ENCODE measurements at places on chromosomes 6 and 20. TPM values are rescaled to one million over a fixed set of nuclear protein-coding genes. Genes with fewer than 3 reads are reported as not detected.

GRCh38 chr6:168683621-168684020 lies 242.6 kb downstream of the SMOC2 start:
- no peak for DNase-seq

DNA sequence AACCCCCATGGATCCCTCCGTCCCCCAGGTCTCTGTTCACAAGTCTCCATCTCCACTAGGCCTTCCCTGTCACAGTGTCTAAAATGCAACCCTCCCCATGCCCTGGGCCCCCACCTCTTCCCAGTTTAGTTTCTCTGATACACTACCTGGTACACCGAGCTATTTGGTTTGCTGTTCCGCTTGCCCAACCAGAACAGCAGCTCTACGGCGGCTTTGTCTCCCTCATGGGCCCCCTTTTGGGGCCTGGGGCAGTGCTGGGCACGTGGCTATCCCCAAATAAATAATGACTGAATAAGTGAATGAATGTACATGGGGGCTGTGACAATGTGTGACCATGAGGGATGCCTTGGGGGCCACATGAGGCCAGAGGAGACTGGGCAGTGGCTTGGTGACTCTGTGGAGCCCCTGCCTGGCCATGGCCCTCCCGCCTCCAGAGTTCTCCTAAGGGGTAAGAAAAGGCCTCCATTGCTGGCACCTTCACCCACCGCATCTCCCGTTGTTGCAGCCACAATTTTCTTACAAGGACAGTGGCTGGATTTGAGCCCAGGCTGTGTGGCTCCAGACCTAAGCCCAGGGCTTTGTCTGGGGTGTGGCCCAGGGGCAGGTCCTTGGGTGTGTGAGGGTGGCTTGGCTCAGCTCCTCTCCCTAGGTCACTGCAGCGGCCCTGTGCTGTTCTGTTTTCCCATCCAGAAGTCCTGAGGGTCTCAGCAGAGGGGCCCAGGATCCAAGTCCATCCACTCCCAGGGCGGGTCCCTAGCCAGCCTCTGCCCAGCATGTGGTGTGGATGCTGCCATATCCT lies 408.5 kb upstream of the SULF2 start:
- no peak for DNase-seq

- no peak for DNase-seq
These were observed 38.2 kb downstream of the ZBTB46 start for GRCh38 chr20:63792866-63793265.

- DNase-seq: no peak
These were observed 360.0 kb upstream of the TSHZ2 start for GRCh38 chr20:52612046-52612632.

Gene FAM83B
- total RNA-seq: 4.4 TPM

Gene ESR1
- total RNA-seq: 3.7 TPM

Data from lung (tissue), 17 donors.